ENCODE measurements at places on chromosomes 11 and 22.

DNA sequence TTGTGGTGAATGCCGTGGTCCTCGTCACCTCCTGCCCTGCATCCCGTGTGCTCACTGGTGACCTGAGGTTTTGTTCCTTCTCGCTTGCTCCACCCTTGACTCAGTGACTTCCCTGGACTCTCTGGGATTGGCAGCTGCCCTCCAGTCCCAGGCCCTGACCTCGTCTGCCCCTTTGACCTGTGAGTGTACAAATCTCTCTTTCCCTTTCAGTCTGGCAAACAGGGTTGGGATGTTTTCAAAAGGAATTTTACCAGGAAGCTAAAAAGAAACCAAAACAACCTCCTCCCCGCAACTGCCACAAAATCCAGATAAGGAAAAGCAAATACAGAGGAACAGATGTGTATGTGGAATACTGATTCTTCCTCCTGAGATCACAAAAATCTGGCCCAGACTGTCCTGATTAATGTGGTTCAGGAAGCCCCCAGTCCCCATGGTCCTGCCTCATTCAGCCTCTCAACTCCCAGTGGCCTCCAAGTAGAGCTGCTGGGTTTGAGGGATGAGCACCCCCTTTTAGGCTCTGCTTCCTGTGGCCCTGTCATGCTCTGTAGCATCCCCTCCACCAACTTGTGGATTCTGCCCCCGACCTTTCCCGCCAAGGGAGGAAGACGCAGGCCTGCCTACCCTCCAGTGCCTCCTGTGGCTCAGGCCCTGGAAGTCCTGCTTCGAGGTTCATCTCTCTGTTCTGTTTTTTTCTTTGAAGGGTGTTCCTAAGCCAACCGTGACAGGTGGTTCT is 15.2 kb downstream of the ROBO4 start:
- DNase-seq: no peak

DNA sequence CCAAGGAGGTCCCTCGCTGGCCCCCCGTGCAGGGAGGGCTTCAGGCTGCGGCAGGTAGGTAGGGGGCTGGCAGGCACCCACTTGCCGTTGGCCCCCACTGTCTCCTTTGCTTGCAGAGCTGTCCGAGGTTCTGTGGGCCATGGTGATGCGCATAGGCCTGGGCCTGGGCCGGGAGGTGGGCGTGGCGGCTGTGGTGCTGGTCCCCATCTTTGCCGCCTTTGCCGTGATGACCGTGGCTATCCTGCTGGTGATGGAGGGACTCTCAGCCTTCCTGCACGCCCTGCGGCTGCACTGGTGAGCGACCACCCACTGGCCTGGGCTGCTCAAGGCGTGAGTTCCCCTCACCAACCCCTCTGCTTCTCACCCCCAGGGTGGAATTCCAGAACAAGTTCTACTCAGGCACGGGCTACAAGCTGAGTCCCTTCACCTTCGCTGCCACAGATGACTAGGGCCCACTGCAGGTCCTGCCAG is 11.6 kb downstream of the TCIRG1 start:
- DNase-seq: no peak

GRCh38 chr11:91926965-91927364 is 297.7 kb upstream of the FAT3 start:
- no peak for DNase-seq

DNA sequence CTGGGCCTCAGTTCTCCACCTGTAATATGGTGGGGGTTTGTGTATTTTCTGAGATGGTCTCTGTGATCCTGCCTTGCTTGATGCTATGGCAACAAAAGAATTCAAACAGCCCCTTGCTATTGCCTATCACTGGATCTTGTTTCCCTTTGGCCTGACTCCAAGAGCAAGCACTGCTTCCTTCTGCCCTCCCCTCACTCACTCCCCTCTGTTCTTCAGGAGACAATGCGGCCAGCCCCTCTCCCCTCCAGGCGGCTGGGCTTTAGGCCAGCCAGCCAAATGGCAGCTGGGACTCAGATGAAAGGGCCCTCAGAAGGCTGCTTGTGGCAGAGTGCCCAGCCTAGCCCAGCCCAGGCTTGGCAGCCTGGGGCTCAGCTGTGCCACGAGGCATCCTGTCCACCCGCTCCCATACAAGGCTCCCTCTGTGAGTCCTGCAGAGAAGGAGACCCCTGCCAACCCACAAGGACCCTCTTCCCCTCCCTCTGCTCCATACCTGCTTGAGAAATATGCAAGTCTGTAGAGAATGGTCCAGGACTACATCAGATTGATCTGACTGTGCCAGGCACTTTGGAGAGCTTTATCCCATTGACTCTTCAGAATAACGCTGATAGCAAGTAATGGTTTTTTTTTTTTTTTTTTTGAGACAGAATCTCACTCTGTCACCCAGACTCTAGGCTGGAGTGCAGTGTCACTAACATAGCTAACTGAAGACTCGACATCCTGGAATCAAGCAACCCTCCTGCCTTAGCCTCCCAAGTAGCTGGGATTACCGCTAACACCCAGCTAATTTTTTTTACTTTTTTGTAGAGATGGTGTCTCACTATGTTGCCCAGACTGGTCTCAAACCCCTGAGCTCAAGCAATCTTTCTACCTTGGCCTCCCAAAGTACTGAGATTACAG is 7.6 kb upstream of the KCTD14 start:
- no peak for DNase-seq

DNA sequence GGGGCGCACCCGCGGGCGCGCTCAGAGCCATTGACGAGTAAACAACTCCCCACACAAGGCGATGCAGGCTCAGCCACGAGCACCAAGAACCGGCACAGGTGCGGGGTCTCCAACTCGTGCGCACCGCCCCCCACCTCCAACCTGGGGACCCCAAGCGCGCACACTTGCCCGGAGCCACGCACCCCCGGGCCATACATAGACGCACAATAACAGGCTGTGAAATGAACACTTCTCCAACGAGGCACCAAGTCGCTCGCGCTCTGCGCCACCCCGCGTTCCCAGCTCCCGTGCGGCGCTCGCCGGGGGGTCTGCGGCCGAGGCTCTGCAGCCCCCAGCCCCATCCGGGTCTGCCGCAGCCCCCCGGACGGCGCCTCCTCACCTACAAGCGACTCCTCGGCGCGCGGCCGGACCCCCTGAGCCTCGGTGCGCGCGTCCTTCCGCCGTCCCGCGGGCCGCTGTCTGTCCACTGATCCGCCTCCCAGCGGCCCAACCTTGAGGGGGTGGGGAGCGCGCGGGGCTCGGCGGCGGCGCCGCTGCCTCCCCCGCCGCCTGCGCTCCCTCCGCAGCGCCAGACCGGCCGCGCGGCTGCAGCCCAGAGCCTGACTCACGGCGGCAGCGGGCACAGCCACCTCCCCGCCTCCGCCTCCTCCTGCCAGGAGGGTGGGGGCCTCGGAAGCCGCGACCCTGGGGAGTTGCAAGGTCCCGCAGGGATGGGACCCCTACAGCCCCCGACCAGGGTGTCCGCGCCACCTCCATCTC is 1.6 kb downstream of the IFITM10 start:
- no peak for DNase-seq
